NCI-H1694 (cell line): ENCODE measurements at places on chromosomes 2 and 18.

GRCh38 chr18:31482051-31482450, 15.9 kb upstream of the DSG2 start:
- DNase-seq, result no peak

DNA sequence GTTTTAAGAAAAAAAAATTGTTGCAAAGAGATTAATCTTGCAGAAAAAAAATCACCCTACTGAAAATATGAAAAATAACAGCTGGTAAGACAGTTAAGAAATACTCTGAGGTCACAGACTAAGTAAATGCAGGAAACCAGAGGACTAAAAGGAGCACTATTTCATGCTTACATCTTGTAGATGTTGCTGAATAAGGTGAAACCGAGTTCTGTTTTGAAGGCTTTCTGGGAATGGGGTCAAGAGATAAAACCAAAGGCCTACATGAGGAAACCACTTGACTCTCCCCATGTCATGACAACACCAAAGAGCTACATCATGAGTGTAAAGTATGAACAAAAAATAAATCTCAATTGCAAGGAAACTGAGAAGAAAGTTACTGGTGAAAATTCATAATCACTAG, 197.6 kb downstream of the LRP1B start:
- no peak for DNase-seq

GRCh38 chr2:49924044-49924817, 769.9 kb upstream of the FSHR start:
- DNase-seq, result no peak

DNA sequence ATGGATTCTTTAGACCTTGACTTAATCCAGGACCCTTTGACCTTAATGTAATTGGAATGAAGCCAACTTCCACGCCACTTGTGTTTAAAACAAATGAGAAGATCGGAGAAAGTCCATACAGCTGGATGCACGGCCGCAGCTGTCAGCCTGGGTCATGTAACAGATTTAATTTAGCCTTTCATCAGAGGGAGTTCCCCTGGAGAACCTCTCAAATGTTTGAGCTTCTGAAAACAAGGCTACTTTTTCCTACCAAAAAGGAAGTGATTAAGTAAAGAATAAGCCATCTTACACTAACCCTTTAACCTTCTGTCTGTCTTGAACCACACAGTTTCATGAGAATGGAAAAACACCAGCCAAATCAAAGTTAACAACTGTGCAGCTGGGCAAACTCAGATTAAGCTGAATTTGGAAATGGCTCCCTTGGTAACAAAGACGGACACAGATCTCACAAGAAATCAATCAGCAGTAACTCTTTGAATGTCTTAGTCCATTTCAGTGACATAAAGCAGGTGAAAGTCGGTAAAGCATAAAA, 103.6 kb downstream of the DOCK10 start:
- DNase-seq, result no peak

DNA sequence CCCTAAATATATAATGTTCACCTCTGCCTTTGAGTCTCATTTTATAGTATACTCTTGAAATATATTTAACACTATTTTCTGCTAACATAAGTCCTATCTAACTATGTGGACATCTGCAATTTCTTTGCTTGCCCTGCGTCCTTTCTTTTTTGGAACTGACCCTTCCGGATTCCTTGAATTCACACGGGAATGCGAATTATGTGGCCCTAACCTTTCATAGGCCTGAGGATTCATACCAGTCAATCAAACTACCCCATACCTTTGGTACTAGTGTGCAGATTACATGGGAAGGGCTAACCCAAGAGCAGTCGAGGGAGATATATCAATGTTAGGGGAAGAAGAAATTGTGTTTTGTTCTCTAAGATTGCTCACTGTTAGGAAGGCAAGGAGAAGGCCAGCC, 56.4 kb downstream of the NRXN1 start:
- DNase-seq, result no peak

GRCh38 chr2:175457895-175458448, 276.5 kb upstream of the ATP5MC3 start:
- no peak for DNase-seq

- DNase-seq, result no peak
Measured at GRCh38 chr2:187554011-187554703, at the start of gene TFPI. Gene TFPI (minus strand): TSS chr2:187554435. CDS start chr2:187503768, 50,667 bp downstream.

DNA sequence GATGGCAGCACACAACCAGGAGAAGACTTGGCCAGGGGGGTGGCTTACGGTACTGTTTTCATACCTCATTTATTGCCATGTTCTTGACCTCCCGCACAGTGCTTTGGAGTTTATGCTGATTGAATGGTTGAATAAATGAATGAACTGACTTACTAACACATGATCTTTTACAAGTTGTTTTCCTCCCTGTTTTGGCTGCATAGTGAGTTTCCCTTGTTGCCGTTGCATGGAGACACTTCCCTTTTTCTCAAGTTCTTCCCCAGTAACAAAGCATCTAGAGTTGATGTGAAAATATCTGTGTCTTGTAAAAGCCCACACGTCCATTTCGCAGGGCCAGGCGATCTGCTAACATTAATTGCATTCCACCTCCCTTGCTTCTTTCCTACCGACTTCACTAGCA, 35.7 kb upstream of the RAB1A start:
- DNase-seq, result no peak

GRCh38 chr2:202261531-202261930, 4.0 kb upstream of the NOP58 start:
- no peak for DNase-seq

GRCh38 chr2:196696423-196697079, 57.0 kb downstream of the CCDC150 start:
- DNase-seq, result no peak

- DNase-seq, result no peak
Measured at GRCh38 chr2:37585982-37586621, 85.3 kb downstream of the CDC42EP3 start.

DNA sequence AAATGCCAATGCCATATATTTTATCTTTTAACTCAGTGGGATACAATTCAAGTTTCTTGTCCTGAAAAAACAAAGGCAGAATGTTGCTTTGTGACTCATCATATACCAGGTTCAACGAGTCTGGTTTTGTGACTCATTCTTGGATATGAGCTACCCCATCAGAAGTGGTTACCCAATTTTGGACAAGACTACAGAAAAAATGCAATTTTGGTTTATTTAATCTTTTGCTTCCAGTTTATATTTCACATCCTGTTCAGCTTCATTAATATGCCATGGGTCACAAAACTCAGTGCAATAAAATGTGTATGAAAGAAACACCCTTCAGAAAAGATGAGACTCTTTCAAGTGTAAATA, 25.0 kb downstream of the FN1 start:
- no peak for DNase-seq

GRCh38 chr18:38421872-38422615, 856.4 kb upstream of the CELF4 start:
- no peak for DNase-seq

DNA sequence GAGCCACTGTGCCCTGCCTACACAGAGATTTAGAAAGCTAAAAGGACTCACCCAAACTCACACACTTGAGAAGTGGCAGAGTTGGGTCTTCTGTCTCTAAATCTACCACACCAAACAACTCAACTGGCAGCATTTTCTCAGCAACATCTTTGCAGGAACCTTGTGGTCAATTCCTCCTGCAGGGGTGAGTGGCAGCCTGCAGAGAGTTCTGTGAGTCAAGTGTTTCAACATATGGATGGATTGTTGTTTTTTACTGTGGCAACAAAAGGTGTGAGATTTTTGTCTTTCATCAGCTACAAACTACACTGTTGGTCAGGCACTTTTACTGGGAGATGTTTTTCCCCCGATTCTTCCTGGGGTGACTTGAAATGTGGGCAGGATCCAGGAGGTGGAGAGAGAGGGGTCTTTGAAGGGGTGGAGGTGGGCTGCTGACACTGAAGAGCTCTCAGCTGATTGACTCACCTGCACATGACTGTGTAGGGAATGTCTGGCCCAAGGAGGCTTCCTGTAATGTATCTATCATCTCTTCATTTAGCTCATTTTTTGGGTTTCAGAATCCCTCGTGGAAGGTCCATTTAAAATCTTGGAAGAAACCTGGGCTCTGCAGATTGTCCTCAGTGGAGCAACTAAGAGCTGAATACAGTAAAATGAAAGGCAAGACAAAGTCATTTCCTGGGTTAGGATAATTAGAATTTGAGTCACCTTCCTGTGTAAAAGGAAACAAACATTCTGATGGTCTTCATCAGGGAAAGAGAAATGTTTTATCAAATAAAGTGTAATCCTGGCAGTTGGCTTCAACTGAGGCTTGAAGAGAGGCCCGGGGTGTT, 98.6 kb downstream of the MSH2 start:
- no peak for DNase-seq

DNA sequence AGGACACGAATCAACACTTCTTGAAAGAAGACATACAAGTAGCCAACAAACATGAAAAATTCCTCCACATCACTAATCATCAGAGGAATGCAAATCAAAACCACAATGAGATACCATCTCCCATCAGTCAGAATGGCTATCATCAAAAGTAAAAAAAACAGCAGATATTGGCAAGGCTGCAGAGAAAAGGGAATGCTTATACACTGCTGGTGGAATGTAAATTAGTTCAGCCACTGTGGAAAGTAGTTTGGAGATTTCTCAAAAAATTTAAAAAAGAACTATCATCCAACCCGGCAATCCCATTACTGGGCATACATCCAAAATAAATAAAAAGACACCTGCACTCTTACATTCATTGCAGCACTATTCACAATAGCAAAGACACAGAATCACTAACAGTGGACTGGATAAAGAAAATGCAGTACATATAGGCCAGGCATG, 78.7 kb downstream of the GRB14 start:
- DNase-seq, result peak; percentile 6

DNA sequence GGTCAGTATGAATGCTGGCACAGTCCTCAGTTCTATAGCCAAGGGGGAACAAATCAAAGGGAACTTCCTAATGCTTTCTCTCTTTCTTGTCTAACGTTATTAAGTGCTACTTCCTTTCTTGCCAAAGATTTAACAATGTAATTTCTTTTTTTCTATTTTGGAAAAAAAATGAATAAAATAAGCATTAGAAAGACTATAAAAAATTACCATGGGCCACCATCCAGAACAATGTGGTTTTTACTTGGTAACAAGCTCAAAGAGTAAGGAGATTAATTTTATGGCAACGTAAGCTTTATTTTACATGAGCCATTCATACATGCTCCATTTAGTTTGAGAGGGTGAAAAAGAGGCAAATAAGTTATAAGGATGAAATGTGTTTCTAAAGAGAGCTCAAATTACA, 40.1 kb downstream of the SERPINE2 start:
- DNase-seq, result no peak

DNA sequence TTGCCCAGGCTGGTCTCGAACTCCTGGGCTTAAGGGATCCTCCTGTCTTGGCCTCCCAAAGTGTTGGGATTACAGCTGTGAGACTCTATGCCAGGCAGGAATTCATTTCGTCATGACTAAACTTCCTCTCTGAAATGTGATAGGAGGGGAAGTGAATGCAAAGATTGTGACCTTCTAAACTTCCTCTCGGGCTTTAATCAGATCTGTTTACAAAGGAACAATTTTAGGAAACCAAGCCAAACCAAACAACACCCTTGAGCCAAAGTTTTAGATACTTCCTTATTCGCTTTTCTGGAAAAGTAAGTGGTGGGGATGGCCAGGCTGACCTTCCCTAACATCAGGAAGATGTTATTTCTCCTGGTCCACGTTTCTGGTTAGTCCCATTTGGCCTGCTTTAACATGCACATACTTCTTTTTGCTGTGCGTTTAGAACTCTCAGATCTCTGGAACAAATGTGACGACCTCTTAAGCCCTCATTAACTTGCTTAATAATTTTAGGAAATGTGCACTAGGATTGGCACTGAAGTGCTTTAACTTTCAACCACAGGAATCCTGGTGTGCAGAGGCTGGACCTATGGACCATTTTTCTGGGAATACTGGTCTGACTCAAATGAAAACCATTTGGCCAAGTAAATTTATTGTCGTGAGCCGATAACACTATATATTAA, 33.2 kb upstream of the YES1 start:
- DNase-seq, result no peak

GRCh38 chr2:59182249-59182648, 941.1 kb upstream of the FANCL start:
- peak; percentile 43 for DNase-seq

GRCh38 chr2:179857236-179857635, 4.2 kb downstream of the ZNF385B start:
- no peak for DNase-seq

- no peak for DNase-seq
Measured at GRCh38 chr2:202376460-202377206, 506 bp downstream of the BMPR2 start.

DNA sequence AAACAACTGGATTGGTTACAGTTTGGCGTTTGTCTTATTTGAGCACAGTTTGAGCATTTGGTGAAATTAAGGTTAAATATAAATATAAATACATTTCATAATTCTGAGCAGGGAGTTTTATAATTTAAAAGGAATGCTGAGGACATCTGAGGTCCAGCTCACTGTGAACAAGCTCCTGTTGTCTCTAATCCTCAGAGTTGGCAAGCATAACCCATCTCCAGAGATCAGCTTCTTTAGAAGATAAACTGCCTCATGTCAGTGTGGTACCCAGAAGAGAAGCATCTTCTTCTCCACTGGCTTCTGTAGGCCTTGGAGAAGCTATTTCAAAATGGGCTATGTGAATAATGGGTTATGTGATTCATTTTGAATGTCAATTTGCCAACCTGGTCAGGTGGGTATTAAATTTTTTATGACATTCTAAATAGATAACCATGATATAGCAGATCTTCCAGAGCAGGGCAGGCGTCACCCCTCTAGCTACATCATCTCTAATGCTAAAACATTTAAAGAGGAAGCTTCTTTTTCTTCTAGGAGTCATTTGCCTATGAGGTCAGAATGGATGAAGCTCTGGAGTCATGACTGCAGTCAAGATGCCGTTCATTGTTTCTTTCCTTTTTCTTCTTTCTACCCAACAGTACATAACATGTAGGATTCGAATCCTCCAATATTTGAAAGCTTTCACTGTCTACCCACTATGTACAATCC, 324.0 kb downstream of the RNF144A start:
- DNase-seq, result no peak

DNA sequence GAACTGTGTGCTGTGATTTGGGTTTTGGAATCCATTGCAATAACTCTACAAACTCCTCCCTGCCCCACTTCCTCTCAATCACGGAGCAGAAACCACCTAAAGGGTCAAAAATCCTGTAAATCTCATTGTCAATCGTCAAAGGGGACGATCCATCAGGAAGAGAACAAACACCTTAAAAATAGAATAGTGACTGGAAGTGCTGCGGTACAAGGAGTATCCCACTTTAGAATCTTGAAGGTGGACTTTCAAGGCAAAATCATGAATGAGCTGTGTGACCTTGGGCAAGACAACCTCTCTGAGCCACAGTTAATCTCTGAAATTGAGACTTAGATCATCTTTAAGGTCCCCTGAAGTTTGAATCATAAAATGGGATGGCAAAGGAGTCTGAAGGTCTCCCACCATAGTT, 5.9 kb downstream of the PMAIP1 start:
- DNase-seq, result no peak
